Activated gamma-delta T cell treated with anti-CD3 and anti-CD28 coated beads, Interleukin-2, amount 50 U/mL, for 16 hours (primary cell): ENCODE measurements at places on chromosomes 6 and 20.
A peak's percentile ranks its signal among the peaks of the same experiment; 100 is the strongest.

DNA sequence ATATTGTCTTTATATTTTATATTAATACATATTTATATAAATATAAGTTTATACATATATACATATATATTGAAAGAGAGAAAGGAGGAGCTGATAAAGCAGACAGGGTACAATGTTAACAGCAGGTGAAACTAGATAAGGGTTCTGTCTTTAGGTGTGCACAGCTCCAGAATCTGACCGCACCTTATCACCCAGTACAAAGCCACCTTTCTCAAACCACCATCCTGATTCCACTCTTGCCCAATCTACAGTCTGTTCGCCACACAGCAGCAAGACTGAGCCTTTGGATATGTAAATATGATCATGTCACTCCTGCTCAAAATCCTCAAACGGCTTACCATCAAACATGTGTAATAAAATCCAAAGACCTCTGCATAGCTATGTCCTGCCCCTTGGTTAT is 34.7 kb upstream of the ASCC3 start:
- DNase-seq = no peak

- DNase-seq = no peak
Measured at GRCh38 chr20:50344232-50345071, 153.8 kb downstream of the CEBPB start.

DNA sequence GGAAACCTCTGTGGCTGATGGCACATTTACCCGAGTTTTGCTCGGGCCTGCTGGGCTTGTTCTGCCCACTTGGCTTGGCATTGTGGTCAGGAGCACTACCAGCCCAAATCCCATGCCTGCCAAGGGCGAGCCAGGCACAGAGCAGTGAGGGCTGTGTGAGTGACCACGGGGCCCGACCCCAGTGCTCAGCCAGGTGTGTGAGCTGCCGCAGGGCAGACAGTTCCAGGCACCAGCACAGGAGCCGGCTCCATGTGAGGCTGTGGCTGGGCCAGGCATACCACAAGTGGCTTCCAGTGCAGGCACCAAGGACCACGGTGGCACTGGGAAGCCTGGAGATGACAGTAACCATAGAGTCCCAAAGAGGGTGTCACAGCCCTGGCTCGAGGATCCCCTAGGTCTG is 1225.5 kb upstream of the GJE1 start:
- DNase-seq = no peak

- DNase-seq = no peak
Measured at GRCh38 chr6:70735513-70735912, 67.8 kb downstream of the SMAP1 start.

DNA sequence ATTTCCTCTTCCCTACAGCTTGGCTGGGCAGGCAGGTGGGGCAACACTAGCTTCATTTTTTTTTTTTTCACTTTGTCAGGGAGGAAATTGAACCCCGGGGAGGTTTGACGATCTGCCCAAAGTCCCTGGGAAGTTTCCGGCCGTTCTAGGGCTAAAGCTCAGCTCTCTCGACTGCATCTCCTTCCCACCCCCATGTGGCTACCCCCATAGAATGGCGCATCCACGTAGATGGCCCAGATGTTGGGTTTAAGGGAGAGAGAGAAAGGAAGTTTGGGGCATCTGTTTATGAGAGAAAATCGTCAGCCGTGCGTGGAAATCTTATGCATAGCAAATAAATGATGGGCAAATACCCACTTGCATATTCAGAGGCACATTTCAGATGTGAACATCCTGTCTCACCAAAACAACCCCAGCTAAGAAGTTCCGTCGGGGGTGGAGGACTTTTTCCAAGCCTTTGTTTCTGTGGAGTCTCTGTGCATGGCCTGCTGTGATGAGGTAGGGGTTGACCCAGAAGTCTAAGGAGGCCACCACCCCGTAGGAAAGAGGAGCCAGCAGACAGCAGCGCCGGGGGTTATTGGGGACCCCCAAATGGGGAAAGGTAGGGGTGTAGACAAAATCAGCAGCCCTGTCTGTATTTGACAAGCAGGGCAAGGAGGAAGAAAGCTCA is 40.5 kb upstream of the ZNF831 start:
- peak; percentile 27 for DNase-seq
